ENCODE measurements at places on chromosomes 3 and 15.

DNA sequence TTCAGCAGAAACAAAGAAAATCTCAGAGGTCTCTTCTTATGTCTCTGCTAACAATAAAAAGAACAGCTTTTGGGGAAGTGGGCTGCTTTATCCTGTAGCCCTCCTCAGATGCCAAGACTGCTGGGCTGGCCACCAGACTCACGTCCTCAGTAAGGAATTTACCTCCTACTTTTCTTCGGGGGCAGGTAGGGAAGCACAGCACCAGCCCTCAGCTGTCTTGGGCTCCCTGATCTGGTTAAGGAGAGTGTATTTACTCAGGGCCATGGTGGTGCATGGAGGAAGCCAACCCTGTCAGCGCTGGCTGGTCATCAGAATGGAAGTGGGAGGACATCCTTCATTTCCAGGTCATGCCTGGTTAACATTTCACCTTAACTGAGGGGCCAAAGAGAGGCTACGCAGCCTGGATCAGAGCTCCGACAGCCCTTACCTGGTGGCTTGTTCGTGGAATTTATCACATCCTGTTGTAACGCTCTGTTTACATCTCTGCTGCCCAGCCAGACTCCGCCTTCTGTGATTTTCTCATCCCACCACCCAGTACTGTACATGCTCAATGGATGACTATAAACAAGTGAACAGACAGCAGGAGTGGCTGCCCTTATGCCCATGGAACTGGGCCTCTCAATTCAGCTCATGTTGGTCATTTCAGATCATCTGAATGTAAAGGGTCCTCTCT, 108.3 kb downstream of the IGF2BP2 start:
- peak; percentile 80 for DNase-seq

- DNase-seq, result no peak
These were observed 42.3 kb downstream of the KCNH8 start for GRCh38 chr3:19190602-19191001.

DNA sequence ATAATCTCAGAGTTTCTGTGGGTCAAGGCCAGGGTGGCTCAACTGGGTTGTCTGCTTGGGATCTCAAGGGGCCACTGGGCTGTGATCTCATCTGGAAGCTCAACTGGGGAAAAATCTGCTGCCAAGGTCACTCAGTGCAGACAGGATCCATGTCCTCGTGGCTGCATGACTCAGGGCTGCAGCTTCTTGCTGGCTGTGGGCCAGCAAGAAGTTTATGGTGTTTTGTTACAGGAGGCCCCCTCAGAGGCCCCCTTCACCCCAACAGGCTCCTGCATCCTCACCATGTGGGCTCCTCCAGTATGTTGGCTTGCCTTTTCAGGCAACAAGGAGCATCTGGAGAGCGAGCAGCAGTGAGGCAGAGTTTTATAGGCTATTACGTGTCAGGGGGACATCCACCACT, 14.6 kb downstream of the OCA2 start:
- DNase-seq, result no peak

DNA sequence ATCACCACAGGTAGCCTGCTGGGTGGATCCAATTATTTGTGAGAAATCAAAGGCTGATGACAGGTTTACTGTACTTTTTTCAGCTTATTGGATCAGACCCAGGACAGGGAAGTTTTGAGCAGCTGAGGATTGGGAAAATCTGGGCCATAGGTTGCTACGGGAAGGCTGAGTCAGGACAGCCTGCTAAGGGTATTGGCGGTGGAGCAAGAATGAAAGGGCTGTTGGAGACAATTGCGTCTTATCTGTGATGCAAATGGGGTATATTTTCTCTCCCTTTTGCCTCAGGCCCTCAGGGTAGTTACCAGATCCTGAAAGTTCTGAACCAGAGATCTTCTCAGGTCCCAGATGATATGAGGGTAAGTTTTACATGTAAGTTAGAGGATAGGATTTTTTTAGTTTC, 317.7 kb downstream of the EDEM1 start:
- DNase-seq, result no peak

DNA sequence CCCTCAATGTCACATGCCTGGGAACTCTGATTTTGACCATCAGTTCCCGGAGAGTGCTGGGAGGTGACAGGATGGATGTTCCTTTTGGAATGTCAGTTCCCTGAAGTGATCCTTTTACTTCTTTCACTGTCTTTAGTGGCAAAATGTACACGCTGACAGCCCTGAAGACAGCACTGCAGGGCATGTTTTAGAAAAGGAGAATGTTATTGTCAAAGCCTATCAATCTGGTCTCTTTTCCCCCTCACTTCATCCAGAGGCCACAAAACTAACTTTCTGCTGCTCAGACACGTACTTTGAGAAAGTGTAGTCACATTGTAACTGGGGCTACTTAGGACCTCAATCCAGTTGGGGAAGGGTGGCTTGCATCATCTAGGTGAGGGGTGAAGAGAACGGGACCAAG, 14.0 kb upstream of the NEO1 start:
- no peak for DNase-seq

GRCh38 chr15:71115567-71116351, 488 bp downstream of the THSD4 start:
- DNase-seq, result peak; percentile 67

GRCh38 chr3:152321955-152322377, 53.2 kb downstream of the MBNL1 start:
- no peak for DNase-seq

DNA sequence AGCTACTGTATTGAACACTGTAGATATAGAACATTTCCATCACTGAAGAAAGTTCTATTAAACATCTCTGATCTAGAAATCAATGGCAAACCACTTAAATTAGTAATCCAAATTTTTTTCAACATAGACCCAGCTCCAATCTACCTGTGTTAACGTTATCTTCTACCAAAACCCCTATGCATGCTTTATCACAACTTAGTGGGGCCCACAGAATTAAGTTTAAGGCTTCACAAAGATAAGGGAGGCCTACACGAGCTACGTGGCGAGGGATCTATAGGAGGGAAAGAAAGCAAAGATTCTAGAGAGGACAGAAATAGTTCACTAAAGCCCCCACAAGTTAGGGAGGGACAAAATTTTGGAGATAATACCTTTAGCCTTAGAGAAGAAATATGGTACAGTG, 116.1 kb downstream of the TFDP2 start:
- no peak for DNase-seq
